ENCODE measurements at places on chromosomes 11 and 22. TPM values are rescaled to one million over a fixed set of nuclear protein-coding genes. Genes with fewer than 3 reads are reported as not detected.
A peak's percentile ranks its signal among the peaks of the same experiment; 100 is the strongest.

TMPRSS13 gene
- total RNA-seq = 9.9 TPM

NCR3LG1 gene
- total RNA-seq = 5.6 TPM

- H3K27me3 ChIP-seq = no peaks in the 10 kb centered on the region
- no peak for DNase-seq
- H3K4me3 ChIP-seq = no peak overlapping the region
- H3K4me1 ChIP-seq = peaks cover 15% of the 10 kb centered on the region
Measured at GRCh38 chr22:32561163-32561562, 86.6 kb downstream of the FBXO7 start.

CDON gene
- 13.3 TPM for total RNA-seq

- H3K4me3 ChIP-seq = no peak overlapping the region
- peaks cover 7% of the 10 kb centered on the region for H3K4me1 ChIP-seq
- H3K36me3 ChIP-seq = no peaks in the 10 kb centered on the region
- H3K27ac ChIP-seq = no peak overlapping the region
- no peak for DNase-seq
Measured at GRCh38 chr11:66561178-66561974, 7.0 kb downstream of the CTSF start.

TMEM126B gene
- 45.2 TPM for total RNA-seq

DNA sequence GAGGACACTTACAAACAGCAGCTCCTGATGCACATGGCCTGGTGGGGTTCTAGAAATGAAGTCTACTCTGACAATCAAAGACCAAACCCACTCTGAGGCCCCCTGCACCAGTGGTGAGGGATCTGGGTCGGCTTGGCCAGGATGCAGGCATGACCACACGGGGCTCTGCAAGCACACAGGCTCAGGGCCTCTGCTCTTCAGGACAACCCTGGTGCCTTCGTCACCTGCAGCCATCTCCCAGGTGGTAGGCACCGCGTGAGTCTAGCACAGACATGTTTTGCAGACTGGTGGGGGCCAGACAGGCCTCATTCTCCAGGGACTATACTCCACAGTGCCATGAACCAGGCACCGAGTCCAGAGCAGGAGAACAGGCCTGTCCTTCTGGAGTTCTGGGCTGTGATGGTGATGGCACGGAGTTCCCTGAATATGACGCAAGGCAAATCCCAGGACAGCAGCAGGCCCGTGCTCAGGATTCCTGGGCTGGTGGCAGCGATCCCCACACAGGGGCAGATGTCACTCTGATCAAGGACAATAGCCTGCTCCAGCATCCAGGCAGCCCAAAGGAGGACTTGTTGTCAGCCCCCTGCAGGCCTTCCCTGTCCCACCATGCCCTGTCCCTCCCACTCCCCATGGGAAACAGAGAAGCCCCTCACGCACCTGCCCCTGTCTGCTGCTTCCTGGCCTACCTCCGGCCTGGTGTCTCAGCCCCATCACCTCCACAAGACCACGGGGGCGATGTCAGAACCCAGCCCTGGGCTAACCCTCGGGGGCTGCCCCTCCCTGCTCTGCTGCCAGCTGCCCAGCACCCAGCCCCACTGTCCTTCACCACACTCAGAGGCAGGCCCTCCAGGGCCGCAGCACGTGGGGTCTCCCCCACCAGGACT is 36.1 kb downstream of the GNB1L start:
- H3K4me1 ChIP-seq = peaks cover 10% of the 10 kb centered on the region
- DNase-seq = peak; percentile 63
- H3K4me3 ChIP-seq = no peak overlapping the region
- no peak overlapping the region for H3K27ac ChIP-seq
- no peaks in the 10 kb centered on the region for H3K27me3 ChIP-seq

VPREB3 gene
- not detected for total RNA-seq

GRCh38 chr11:13784855-13785254 is 116.4 kb downstream of the FAR1 start:
- no peaks in the 10 kb centered on the region for H3K4me1 ChIP-seq
- no peak overlapping the region for H3K27ac ChIP-seq
- H3K4me3 ChIP-seq = no peak overlapping the region
- no peak for DNase-seq

GRCh38 chr22:27210111-27210730 is 552.8 kb downstream of the MIAT start:
- no peaks in the 10 kb centered on the region for H3K36me3 ChIP-seq
- no peak overlapping the region for H3K27ac ChIP-seq
- no peaks in the 10 kb centered on the region for H3K27me3 ChIP-seq
- peaks cover 13% of the 10 kb centered on the region for H3K4me1 ChIP-seq

- no peaks in the 10 kb centered on the region for H3K4me1 ChIP-seq
- H3K27me3 ChIP-seq = no peaks in the 10 kb centered on the region
- peak; percentile 82 for DNase-seq
- H3K4me3 ChIP-seq = no peak overlapping the region
- no peaks in the 10 kb centered on the region for H3K36me3 ChIP-seq
Measured at GRCh38 chr22:30453731-30454510, 17.9 kb downstream of the SEC14L3 start.

GRCh38 chr11:9219115-9219514 is 46.0 kb downstream of the DENND5A start:
- H3K36me3 ChIP-seq = no peaks in the 10 kb centered on the region
- H3K27ac ChIP-seq = no peak overlapping the region
- DNase-seq = no peak
- H3K4me3 ChIP-seq = no peak overlapping the region
- no peaks in the 10 kb centered on the region for H3K4me1 ChIP-seq

DNA sequence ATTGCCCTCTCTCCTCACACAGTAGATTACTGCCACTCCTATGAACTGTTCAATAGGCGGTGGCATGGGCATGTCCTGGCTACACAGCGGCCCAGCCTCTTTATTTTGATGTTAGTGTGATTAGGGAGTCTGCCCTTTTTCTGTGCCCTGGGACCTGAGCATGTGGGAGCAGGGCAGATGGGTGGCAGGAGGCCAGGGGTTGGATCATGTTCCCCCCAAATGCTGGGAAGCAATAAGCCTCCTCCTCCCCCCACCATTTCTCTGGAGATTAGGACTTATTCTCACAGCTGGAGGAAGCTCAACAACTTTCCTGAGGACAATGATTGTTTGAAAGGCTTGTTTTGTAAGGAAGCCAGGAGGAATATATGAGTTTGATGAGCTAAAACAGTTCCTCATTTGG is 848 bp downstream of the HEPN1 start:
- H3K27me3 ChIP-seq = no peaks in the 10 kb centered on the region
- DNase-seq = no peak
- no peaks in the 10 kb centered on the region for H3K4me1 ChIP-seq
- H3K4me3 ChIP-seq = no peak overlapping the region

DNA sequence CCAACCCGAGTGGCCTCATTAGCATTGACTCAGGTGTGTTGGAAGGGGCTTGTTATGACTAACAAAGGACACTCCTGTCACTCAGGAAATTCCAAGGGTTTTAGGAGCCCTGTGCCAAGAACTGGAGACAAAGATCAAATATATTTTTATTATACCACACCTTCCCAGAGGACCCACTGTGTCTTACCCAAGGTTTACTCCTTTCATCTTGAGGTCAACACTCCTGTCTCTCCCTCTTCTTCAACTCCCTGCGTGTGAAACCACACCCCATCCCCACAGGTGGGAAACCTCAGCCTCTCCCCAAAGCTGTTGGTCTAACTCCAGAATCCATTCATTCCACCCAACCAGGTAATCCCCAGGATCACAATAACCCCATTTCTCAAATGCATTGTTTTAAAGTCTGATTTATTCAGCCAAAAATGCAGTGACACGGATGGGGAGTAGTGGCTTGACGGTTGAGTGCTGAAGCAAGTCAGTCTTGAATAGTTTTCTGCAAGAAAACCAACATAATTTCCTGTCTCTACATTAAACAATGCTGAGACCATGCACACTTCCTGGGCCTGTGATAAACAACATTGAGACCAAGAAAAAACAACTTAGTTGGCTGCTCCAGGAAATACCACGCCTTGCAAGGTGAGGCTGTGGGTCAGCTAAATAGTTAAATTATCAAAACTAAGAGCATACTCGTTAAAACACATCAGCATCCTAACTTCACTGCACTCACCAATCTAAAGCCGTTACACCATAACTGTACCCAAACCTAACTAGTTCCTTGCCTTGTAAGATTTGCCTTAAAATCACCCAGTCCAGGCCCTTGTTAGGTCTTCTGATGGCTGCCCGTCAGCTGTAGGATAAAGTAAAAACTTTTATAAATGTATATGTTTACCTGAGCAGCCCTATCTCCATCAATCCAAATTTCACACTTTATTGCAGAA is 38.5 kb upstream of the SPON1 start:
- DNase-seq = no peak
- H3K4me1 ChIP-seq = peaks cover 7% of the 10 kb centered on the region
- no peaks in the 10 kb centered on the region for H3K27me3 ChIP-seq
- H3K27ac ChIP-seq = peak overlapping the region; percentile 19

DDT gene
- total RNA-seq = 88.7 TPM

UPK2 gene
- total RNA-seq = not detected

ALDH3B2 gene
- total RNA-seq = 1.3 TPM

GRCh38 chr11:79845002-79845709 is 404.3 kb upstream of the TENM4 start:
- H3K27ac ChIP-seq = no peak overlapping the region
- H3K4me3 ChIP-seq = no peak overlapping the region
- no peaks in the 10 kb centered on the region for H3K36me3 ChIP-seq

DNA sequence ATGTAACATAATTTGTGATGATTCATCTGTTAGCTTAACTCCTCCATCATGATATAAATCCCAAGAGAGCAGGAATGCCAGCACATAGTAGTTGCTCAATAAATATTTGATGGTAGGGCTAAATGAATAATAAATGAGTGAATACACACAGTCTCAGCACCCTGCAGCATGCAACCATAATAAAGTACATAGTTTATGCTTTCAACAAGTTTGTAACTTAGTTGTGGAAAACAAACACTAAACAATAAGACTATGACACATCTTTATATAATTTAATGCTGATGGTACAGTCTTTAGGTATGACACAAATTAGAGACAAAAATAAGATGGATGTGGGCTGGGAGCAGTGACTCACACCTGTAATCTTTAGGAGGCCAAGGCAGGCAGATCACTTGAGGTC is 3.8 kb downstream of the ALKBH8 start:
- DNase-seq = no peak
- H3K36me3 ChIP-seq = peaks cover 13% of the 10 kb centered on the region
- no peak overlapping the region for H3K27ac ChIP-seq
- no peaks in the 10 kb centered on the region for H3K27me3 ChIP-seq
- H3K4me3 ChIP-seq = no peak overlapping the region
- peaks cover 24% of the 10 kb centered on the region for H3K4me1 ChIP-seq

KCTD14 gene
- 13.6 TPM for total RNA-seq

DNA sequence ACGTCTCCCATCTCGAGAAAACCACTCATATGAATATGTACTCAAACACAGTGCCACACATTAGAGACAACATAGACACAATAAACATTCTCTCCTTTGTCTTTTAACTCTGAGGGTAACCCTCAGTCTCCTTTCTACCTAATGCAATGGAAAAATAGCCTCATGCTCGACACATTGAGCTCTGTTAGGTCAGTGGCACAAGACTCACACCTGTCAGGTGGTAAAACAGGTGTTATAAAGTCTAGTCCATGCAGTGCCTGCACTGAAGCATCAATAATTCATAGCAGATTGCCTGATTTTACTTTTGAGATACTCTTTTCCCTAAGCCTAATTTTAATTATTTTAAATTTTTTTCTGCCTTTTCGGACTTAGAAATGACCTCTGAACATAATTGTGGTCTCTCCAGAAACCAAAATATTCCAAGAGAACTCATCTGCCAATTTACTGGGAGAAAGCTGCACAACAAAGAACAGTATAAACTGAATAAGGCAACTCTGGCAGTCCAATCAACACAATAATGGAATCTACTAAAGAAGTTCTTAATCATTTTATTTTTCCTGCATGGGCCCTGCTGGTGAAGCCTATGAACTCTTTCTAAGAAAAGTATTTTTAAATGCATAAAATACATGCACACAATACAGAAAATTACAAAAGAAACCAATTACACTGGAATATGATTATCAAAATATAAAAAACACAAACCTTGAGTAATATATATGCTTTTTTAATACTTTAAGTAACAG is 9.9 kb downstream of the RDX start:
- no peaks in the 10 kb centered on the region for H3K36me3 ChIP-seq
- H3K27me3 ChIP-seq = no peaks in the 10 kb centered on the region
- H3K4me3 ChIP-seq = no peak overlapping the region
- peaks cover 23% of the 10 kb centered on the region for H3K4me1 ChIP-seq
- no peak for DNase-seq
- no peak overlapping the region for H3K27ac ChIP-seq

- H3K27ac ChIP-seq = no peak overlapping the region
- DNase-seq = no peak
- H3K4me3 ChIP-seq = no peak overlapping the region
- no peaks in the 10 kb centered on the region for H3K36me3 ChIP-seq
Measured at GRCh38 chr22:36964106-36964505, 50.7 kb downstream of the CSF2RB start.

TIMM8B gene
- total RNA-seq = 33.9 TPM

STK33 gene
- 9.4 TPM for total RNA-seq

IL10RA gene
- total RNA-seq = 33.8 TPM

GRM5 gene
- 0.06 TPM for total RNA-seq

GRCh38 chr11:75240311-75241035 is at the start of gene TPBGL:
TSS of gene TPBGL (plus strand) at chr11:75240774. CDS start at chr11:75241050, 276 bp downstream.
- H3K27me3 ChIP-seq = peaks cover 44% of the 10 kb centered on the region
- peak; percentile 66 for DNase-seq
- no peak within 1 kb of the TSS for H3K27ac ChIP-seq
- H3K36me3 ChIP-seq = no peaks in the 10 kb centered on the region

DNA sequence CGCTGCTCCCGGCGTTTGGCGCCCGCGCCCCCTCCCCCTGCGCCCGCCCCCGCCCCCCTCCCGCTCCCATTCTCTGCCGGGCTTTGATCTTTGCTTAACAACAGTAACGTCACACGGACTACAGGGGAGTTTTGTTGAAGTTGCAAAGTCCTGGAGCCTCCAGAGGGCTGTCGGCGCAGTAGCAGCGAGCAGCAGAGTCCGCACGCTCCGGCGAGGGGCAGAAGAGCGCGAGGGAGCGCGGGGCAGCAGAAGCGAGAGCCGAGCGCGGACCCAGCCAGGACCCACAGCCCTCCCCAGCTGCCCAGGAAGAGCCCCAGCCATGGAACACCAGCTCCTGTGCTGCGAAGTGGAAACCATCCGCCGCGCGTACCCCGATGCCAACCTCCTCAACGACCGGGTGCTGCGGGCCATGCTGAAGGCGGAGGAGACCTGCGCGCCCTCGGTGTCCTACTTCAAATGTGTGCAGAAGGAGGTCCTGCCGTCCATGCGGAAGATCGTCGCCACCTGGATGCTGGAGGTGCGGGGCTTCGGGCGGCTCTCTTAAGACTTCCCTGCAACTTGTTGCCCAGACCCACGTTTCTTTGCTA is at the start of gene CCND1:
CCND1 (plus strand) TSS at position 162 of the 587 bp plus-strand sequence; CDS start at position 320, 158 bp downstream.
- peaks cover 15% of the 10 kb centered on the region for H3K36me3 ChIP-seq
- peak within 1 kb of the TSS; percentile 75 for H3K4me3 ChIP-seq
- H3K27me3 ChIP-seq = peaks cover 10% of the 10 kb centered on the region
- H3K4me1 ChIP-seq = peaks cover 52% of the 10 kb centered on the region
- DNase-seq = peak; percentile 88

DNA sequence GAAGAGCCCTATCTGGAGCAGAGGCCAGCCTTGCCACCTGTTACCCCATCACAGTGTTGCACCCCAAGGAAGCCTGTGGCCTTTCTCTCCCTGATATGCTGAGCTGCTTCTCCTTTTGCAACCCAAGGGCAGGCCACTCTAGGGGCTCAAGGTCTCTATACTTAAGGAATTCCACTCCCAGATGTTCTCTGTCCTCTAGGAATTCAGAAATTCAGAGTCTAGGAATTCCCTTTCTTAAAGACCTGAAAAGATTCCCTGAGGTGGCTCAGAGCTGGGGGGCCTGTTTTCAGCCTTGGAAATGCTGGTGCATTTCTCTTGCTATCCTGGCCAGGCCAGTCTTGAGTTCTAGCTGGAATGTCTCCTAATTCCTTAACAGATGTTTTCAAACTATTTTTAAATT is 68.0 kb upstream of the OLFML1 start:
- H3K27me3 ChIP-seq = peaks cover 5% of the 10 kb centered on the region
- H3K4me3 ChIP-seq = no peak overlapping the region
- H3K4me1 ChIP-seq = no peaks in the 10 kb centered on the region
- H3K27ac ChIP-seq = no peak overlapping the region

Data from upper lobe of right lung (tissue), 1 donor.